ENCODE measurements at places on chromosomes 6 and 20.

- DNase-seq = no peak
These were observed 396.8 kb upstream of the HS3ST5 start for GRCh38 chr6:114739656-114740055.

GRCh38 chr6:157887892-157888291 is 64.8 kb downstream of the SNX9 start:
- no peak for DNase-seq

GRCh38 chr6:168101590-168102314 is 22.7 kb upstream of the FRMD1 start:
- no peak for DNase-seq

- DNase-seq = no peak
These were observed 45.0 kb downstream of the CDS2 start for GRCh38 chr20:5171790-5172164.

- DNase-seq = no peak
These were observed 92.5 kb downstream of the B3GAT2 start for GRCh38 chr6:70864401-70864800.

- DNase-seq = no peak
These were observed 120.8 kb upstream of the PTPN1 start for GRCh38 chr20:50389438-50389807.

DNA sequence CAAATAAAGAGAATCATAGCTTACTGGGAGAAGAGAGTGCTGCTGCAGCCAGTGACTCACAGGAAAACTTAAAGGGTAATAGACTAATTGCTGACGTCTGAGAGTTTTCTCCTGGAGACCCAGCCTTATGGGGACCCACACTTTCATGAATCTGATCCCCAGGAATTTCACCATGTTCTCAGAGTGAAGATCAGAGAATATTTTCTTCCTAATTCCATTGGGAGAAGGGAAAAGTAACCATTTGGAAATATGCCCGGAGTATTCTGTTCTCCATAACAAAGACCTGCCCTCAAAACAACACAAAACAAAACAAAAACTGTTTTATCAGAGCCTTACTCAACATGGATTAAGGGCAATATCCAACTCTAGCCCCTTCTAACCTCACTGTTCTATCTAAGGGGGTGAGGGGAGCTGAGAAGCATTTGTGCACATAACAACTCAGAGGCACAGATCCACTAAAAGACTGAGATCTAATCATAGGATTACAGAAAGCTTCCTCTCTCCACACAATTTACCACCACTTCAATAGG is 168.2 kb upstream of the SSTR4 start:
- no peak for DNase-seq

GRCh38 chr6:14784596-14785492 is 461.0 kb upstream of the JARID2 start:
- no peak for DNase-seq

GRCh38 chr20:61173961-61174725 is 77.9 kb upstream of the CDH4 start:
- DNase-seq = no peak

GRCh38 chr6:169953686-169954085 is 202.3 kb downstream of the ERMARD start:
- DNase-seq = no peak

GRCh38 chr6:122153557-122153956 is 245.9 kb upstream of the HSF2 start:
- DNase-seq = no peak

DNA sequence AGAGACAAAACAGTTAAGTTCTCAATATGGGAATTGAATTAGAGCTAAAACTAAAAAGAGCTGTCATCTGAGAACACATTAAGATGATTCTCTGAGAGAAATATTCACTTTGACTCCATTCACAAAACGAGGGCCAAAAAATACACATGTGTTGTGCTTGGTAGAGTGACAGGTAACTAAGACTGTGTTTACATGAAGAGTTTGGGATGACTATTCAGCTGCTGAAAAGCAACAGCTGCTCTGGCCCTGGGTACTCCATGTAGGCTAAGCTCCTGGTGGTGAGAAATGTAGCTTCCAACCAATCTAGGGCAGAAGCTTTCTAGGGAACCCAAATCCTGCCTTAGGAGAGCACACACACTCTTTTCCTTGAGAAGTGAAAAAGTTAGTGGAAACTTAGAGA is 184.5 kb downstream of the COL21A1 start:
- no peak for DNase-seq

DNA sequence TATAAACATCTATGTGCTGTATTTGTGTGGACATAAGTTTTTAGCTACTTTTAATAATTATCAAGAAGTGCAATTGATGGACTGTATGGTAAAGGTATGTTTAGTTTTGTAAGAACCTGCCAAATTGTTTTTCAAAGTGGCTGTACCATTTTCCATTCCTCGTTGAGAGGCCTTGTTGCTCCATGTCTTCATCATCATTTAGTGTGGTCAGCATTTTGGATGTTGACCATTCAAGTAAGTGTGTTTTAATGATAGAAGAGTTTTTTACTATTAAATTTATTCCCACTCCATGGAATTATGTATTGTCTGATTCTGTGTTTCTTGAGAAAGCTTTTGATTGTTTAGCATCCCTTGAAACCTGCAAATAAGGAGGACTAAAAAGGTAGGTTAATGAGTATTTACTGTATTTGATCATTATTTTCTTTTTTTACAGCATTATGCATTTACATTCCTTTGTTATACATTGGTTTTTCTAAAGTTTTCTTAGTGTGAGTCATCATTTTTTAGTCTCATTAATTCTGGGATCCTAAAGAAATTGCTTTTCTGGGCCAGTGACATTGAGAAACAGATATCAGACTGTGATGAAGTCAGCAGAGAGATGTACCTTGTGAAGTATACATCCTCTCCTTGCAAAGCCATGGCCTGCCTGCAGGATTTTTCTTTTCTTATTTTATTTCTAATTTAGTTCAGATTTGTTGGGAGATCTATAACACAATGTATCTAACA is 312.8 kb upstream of the PTCHD4 start:
- DNase-seq = peak; percentile 41

GRCh38 chr6:75493400-75494064 is at the start of gene FILIP1:
Gene FILIP1, minus strand, starts transcription at chr6:75493800. Its CDS starts 78,828 bp downstream, at chr6:75414972.
- no peak for DNase-seq

DNA sequence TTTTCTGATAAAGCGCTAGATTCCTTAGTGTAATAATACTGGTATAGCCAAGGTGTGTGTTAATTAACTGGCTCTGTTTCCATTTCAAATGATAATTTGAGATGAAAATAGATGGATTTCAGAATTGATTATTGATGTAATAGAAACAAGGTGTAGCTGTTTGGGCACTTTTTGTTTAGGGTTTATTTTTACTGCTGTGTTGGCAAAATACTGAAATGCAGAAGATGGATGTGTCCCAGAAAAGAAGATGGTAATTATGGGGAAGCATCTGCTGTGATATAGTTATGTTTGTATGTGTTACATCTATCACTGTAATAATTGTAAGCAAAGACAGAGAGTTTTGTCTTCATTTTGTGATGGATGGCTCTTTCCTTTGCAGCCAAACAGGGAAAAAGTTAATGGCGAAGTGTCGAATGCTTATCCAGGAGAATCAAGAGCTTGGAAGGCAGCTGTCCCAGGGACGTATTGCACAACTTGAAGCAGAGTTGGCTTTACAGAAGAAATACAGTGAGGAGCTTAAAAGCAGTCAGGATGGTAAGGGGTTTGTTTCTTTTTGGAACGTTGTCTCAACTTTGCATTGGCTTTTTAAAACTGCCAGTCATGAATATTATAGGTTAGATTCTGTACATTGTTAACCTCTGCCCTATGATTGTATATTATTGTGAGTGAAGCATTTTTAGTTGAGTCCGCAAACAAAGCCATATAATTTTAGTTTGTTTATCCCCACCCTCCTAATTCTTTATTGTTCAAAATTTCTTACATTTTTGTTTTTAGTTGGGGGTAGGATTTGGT is 8.6 kb upstream of the ACAT2 start:
- DNase-seq = no peak

GRCh38 chr6:111823831-111824607 is 49.2 kb downstream of the FYN start:
- DNase-seq = peak; percentile 50

GRCh38 chr6:82521369-82521768 is 157.8 kb downstream of the TPBG start:
- no peak for DNase-seq

DNA sequence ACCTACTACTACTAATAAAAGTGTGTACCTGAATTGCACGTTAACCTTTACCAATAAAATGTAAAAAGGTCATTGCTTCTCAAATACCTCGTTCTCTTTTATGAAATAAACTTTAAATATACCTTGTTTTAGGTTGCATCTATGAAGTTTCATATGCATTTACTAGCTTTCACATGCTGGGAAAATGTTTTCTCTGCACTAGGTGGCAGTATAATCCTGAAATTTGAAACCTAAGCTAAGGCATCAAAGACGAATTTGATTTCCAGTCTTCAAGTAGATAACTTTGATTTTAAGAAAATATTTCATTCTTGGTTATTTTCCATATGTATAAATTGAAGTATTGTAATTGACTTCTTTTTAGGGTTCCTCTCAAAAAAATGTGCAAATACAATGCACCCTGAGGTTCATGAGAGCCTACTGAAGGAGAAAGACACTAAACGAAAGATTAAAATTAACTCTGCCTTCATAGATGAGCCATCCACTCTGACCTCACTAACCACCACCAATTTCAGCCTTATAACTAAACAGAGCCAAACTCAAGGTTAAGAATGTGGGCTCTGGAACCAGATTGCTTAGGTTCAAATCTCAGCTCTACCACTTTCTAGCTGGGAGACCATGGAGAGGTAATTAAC is 7.3 kb upstream of the COL9A1 start:
- DNase-seq = peak; percentile 74

DNA sequence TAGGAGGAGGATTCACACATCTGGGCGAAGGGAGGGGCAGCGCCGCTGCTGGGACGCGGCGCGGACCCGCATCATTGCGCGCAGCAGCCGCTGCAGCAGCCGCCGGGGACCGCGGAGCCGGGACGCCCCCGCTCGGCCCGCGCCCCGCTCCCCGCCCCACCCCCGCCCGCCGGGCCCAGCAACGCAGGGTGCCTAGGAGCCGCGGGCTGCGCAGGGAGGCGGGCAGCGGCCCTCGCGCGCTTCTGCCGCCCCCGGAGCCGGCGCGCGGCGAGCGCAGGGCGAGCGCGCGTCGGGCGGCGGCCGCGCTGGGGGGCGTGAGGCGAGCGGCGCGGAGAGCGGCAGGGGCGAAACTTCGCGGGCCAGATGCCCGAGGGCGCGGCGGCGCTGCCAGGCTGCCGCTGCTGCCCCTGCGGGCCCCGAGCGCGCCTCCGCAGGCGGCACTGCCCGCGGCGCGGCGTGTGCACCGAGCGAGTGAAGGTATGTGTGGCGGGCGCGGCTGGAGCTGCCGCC is at the start of gene NKAIN2:
Gene NKAIN2, plus strand, starts transcription at position 362 of the 510 bp plus-strand sequence.
- DNase-seq = no peak

DNA sequence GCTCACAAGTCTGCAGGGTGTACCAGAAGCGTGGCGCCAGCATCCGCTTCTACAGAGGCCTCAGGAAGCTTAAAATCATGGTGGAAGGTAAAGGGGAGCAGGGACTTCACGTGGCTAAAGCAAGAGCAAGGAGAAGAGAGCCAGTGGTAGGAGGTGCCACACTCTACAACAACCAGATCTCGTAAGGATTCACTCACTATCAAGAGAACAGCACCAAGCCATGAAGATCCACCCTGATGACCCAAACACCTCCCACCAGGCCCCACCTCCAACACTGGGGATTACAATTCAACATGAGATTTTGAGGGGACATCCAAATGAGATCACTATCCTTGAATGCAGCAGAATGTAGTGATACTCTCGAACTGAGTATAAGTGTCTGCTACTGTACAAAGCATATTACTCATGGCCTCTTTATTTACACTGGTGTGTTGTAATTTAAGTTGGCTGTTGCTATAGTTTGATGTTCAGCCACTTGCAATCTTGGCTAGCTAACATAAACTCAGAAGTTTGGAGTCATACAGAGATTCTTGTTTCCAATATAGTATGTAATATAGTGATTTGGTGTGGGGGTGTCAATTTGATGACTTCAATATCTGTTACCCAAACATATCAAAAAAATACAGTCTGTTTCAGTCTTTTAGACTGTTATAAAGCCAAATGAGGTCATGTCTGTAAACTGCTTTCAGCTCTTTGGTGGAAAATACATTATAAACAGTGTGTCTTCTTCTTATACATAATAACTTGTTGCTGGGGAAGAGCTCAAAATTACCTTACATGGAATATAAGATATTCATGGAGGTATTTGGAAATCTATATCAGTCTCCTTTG is 39.4 kb upstream of the MYLIP start:
- DNase-seq = peak; percentile 58

All from PC-3 (cell line).